ENCODE measurements at places on chromosomes 3 and 15.

GRCh38 chr15:85118581-85118980, 136.9 kb downstream of the PDE8A start:
- DNase-seq, result no peak

DNA sequence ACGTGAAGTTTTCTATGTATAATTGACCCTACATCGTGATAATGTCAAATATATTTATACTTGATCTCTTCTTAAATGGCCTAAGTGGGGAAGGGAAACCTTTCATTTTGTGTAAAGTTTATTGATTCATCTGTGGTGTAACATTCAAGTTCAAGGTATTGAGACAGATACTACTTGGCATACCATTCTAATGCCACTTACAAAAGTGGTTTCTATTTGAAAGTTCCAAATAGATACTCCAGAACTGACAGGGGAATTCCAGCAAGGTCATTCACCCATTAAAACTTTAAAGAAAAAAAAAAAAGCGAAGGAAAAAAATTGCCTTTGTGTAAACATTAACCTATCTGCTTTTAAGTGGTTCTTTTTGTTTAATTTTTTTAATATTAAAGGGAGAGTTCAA, 45.3 kb upstream of the MAP3K13 start:
- peak; percentile 33 for DNase-seq

DNA sequence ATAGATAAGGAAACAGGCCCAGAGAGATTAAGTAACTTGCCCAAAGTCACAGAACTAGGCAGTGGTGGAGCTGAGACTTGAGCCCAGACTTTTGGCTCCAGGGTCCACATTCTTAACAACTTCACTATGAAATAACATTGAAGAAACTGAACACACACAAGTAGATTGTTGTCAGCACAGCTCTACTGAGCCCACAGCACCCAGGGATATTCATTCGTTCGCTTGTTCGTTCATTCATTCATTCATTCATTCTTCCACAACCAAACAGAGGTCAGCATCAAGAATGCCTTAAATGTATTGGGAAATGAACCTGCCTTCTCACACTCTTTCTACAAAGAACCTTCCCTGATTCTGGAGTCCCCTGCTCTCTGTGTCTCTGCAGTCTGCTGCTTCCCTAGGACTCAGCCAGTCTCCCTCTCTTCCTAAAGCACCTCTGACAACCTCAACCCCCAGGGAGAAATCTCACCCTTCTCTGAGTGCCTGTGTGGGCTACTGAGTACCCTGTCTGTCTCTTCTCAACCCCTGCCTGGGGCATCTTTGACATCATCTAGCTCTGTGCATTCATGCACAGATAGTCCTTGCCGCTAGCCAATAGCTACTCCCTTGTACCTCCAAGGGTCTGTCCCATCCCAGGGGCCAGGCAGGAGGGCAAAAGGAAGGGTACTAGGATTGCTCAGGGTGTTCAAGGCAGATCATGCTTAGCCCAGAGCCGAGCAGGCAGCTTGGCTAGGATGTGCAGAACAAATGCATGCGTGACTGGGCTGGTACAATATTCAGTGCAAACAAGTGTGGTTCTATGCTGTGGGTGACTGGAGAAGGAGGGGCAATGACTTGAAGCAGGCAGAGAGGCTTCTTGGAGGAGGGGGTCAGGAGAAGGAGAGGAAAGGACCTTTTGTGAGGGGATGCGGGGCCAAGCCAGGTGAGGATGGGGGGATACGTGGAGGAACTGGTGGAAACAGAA, 3.4 kb downstream of the LINGO1 start:
- no peak for DNase-seq

GRCh38 chr3:31356941-31357340, 175.8 kb upstream of the STT3B start:
- no peak for DNase-seq

DNA sequence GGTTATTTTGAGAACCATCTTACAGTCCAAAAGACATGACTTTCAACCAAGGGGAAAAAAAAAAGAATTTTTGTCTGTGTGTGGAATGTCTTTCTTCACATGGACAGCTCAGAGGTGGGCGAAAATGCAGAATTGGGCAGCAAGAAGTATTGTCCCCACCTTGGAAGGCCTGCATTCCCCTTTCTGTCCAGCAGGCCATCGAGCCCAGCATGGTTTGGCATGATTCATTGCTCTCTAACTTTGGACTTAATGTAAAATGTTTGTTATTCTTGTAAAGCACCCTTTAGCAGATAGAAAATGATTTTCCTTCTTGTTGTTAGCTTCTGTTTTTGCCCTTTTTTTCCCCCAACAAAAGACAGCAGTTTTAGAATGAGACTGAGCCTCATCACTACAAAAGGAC, 12.4 kb downstream of the MYO1E start:
- DNase-seq, result peak; percentile 36

- DNase-seq, result no peak
These were observed 76.8 kb upstream of the OXTR start for GRCh38 chr3:8846176-8846575.

- no peak for DNase-seq
These were observed 195.9 kb upstream of the DPH6 start for GRCh38 chr15:35741881-35742280.

DNA sequence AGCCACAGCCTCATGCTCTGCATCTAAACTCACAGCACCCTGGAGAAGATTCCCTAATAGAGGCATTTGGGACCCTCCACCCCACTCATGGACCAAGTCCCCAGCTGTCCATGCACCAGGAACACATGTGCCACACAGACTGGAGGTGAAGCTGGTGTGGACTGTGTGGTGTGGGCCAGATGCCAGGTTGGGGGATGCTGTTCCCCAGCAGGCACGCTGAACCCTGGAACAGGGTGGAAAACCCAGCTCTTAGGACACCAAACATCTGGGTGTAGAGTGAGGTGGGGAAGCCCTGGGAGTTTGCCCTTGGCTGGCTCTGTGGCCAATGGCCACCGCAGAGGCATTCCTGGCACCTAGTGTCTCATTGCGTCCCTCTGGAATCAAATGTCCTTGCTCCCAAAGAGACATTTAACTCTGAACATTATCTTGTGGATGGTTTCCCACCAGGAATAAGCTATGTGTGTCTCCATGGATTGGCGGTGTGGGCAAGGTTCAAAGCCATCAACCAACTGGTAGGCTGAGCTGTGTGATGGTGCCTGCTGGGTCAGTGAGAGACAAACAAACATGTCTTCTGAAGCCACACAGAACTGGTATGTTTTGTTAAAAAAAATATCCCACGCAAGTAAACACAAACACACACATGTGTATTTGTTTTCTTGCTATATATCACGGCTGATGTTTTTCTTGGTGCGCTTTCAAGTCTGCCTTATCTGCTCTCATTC, 65.0 kb downstream of the EXOG start:
- DNase-seq, result no peak

DNA sequence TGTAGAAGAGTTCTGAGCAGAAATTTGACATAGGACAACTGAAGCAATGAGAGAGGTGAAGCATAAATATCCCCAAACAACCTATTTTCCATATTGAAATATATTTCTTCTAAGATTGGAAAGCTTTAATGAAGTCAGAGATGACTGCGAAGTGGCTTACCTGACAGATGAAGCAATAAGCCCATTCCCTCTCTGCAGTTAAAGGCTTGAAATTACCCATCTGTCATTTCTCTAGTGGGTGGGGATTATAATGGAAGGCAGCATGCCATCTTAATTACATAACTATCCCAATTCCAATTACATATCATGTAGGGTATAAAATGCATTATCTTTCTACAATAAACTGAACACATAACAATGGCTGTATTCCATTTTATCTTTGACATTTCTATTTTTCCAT, 1070.5 kb downstream of the SI start:
- DNase-seq, result no peak

DNA sequence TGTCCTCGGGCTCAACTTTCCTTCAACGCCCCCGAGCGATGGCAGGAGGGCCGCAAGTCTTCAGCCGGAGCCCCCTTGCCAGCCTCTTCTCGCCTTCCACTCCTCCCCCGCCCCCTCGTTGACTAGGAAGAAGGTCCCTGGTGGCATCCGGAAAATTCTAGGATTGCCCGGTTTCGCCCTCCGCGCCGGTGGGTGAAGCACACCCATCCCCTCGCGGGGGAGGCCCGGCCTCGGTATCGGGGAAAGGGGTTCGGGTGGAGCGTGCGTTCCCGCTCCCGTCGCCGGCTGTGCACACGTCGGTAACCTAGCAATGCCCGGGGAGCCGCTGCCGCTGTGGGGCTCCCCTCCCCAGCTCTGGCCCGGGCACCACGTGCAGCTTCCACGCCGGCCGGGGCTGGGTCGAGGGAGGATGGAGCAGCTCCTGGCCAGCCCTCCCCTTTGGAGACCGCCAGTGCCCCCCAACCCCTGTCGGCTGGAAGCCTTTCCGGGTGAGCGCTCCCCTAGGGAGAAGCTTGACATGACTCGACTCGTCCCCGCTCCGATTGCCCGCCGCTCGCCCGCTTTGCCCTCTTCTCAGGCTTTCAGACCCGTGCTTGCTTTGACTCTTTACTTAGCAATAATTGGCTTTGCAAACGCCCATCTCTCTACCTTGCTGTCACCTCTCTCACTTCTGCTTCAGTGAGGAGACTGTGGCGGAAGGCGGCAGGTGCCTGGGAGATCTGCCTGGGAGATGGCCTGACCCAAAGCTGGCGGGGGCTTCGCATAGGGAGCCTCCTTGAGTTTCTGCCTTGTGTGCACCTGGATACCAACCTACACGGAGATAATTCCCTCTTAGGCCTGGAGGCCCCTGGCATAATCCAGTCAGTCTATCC, 1.3 kb downstream of the CACNA1D start:
- no peak for DNase-seq

- no peak for DNase-seq
These were observed at the start of gene ERC2 for GRCh38 chr3:56468184-56469106. Gene ERC2 (minus strand): TSS chr3:56468467.

DNA sequence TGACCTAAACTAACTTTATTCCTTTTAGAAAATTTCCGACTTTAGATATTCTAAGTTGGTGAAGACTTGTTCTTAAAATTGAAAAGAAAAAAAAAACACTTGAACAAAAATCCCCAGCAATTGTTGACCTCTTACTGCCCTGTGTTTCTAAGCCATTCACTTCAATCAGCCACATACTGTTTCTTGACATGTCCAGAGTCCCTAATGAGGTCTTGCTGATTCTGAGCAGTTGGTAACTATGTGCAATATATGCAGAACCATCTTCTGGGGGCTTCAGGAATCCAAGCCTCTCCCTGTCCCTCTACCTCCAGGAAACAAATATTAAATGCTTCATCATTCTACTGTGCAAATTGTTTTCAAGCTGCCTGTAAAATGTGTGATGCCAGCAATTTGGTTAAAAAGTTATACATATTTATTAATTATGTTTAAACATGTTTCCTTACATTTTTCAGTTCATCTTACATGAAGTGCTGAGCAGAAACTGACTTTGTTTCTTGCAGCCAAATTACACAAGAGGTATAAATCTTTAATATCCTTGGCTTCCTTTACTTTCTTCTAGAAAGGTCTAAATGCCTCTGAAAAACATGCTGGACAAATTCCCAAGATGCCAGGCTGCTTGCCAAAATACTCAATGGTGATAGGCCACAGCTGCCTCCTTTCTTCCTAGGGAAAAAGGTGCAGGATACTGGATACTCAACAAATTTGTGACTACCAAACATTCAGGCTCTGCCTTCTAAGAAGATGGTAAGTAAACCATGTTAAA, 19.8 kb upstream of the GYG1 start:
- DNase-seq, result no peak

DNA sequence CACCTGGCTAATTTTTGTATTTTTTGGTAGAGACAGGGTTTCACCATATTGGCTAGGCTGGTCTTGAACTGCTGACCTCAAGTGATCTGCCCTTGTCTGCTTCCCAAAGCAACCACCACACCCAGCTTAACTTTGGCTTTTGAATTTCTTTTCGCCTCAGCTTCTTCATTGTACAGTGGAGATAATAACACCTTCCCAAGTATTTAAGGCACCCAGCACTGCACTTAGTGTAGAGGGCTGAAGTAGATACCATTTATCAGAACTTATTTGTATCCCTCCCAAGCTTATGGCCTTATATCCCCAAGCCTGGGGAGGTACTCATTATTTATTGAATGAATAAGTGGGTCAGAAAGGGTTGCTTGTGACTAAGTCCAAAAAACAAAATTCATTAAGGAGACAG, 2.3 kb downstream of the SQOR start:
- DNase-seq, result peak; percentile 38

- DNase-seq, result peak; percentile 16
These were observed 404.7 kb upstream of the TGFBR2 start for GRCh38 chr3:30201715-30202114.

GRCh38 chr3:114884213-114884923, 262.7 kb downstream of the ZBTB20 start:
- DNase-seq, result no peak

DNA sequence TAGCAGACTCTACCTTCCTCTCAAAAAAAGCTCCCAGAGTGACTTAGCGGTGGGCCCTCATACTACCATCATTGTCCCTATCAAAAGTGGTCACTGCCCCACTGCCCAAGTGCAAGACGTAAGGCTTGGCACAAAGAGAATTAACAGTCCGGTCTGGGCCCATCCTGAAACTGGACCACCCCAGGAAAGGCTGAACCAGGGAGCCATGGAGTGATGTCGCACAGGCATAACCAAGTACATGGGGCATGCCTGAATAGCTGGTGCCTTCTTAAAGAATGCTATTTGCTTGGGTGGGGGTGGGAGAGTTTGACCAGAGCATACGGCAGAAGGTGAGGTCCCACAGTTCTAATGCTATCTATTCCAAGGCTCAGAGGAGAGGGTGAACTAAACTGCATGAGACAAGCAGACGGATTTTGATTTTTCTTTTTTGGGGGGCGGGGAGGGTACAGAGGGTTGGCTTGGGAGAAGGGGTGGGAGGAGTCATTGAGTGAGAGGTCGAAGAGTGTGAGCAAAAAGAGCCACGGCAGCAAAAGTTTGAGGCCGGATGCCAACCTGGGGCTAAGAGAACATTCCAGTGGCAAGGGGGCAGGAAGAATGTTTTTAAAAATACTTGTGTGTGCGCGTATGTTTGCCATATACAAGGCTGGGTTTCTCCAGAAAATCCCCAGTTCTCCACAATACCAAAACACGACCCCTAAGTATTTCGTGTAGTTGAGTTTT, 50.2 kb downstream of the FAM174B start:
- no peak for DNase-seq

GRCh38 chr3:138694287-138695007, 85.9 kb downstream of the FAIM start:
- peak; percentile 22 for DNase-seq

- no peak for DNase-seq
These were observed 65.6 kb downstream of the ABTB1 start for GRCh38 chr3:127738192-127738840.

- DNase-seq, result no peak
These were observed 358.4 kb upstream of the NR2F2 start for GRCh38 chr15:95972041-95972553.

DNA sequence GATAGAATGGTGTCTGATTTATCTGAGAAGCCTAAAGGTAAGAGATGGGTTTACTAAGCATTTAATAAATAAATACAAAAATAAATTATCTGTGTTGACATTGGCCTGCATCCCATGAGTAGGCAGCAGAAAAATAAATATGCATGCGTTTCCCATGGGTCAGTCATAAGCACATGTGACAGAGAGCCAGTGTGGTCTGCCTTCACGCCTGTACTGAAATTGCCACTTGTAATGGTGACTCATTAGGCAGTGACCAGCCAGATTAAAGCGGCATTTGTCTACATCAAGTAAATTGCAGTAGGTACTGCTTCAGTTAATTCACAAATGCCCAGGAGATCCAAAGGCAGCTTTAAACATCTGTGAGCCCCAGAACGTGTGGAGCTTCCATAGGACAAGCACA, 399.6 kb downstream of the NAALADL2 start:
- DNase-seq, result no peak

GRCh38 chr3:63972196-63972595, 51.1 kb downstream of the PSMD6 start:
- no peak for DNase-seq
